ENCODE measurements at places on chromosomes 2 and 18.

- peak; percentile 36 for DNase-seq
Measured at GRCh38 chr2:46939626-46940359, 24.2 kb upstream of the MCFD2 start.

DNA sequence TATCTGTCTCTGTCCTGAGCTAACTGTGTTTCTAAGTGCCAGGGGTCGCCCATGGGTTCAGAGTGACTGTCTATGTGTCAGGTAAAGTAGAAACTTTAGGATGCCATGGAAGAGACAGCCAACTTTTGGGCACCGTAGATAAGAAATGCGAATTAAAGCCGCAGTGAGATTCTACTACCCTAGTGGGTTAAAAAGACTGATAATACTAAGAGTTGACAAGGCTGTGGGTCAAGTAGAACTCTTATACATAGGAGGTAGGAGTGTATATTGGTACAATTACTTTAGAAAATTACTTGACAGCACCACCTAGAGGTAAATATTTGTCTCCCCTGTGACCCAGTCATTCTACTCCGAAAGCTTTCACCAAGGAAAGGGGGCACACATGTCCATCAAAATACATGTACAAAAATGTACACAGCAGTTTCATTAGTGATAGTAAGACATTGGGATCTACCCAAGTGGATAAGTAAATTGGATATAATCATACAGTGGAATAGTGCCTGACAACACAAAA lies 371.3 kb downstream of the SLC4A3 start:
- DNase-seq = no peak

GRCh38 chr2:173571021-173571821 lies 216.5 kb downstream of the CDCA7 start:
- DNase-seq = peak; percentile 77

GRCh38 chr2:37634914-37635503 lies 36.4 kb downstream of the CDC42EP3 start:
- DNase-seq = no peak

GRCh38 chr2:23681356-23682140 lies 245.4 kb downstream of the ATAD2B start:
- DNase-seq = no peak

- DNase-seq = no peak
Measured at GRCh38 chr2:37688771-37689468, 17.5 kb upstream of the CDC42EP3 start.

DNA sequence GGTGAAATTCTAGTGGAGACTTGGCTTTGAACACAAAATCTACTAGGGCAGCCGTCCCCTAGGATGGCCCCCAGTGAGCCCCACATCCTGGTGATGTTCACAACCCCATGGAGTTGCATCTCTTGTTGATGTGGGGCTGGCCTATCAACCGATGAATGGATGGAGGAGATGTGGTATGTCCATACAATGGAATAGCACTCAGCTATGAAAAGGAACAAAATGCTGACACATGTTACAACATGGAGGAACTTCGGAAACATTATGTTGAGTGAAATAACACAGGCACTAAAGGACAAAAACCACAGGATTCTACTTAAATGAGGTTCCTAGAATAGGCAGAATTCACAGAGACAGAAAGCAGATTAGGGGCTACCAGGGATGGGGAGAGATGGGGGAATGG lies 80.1 kb upstream of the ASAP2 start:
- no peak for DNase-seq

GRCh38 chr2:81901017-81901416 lies 1596.5 kb upstream of the LRRTM1 start:
- DNase-seq = no peak

- DNase-seq = no peak
Measured at GRCh38 chr2:105747991-105748390, 3.3 kb downstream of the NCK2 start.

- DNase-seq = no peak
Measured at GRCh38 chr18:75183973-75184493, 24.9 kb downstream of the PTGR3 start.

DNA sequence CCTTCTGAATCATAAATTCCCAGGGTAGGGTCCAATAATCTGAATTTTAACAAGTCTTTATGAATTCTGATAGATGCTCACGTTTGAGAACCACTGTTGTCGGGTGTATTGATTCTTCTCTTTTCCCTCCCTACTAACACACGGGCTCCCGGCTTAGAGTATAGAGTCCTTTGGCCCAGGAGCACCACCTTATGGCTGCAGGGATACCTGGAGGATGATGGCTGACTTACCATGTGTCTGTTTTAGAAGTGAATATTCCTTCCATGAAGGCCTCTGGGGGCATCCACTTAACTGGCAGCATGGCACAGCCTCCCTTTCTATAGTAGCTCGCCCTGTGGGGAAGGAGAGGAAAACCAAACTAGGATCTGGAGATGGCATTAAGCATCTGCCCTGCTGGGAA lies 91.7 kb downstream of the CLIP4 start:
- no peak for DNase-seq

GRCh38 chr2:222418739-222419138 lies 5.6 kb upstream of the SGPP2 start:
- DNase-seq = no peak

GRCh38 chr2:99256677-99257076 lies 1.2 kb upstream of the LYG2 start:
- DNase-seq = no peak

GRCh38 chr2:11896386-11896785 lies 150.0 kb downstream of the LPIN1 start:
- DNase-seq = no peak

DNA sequence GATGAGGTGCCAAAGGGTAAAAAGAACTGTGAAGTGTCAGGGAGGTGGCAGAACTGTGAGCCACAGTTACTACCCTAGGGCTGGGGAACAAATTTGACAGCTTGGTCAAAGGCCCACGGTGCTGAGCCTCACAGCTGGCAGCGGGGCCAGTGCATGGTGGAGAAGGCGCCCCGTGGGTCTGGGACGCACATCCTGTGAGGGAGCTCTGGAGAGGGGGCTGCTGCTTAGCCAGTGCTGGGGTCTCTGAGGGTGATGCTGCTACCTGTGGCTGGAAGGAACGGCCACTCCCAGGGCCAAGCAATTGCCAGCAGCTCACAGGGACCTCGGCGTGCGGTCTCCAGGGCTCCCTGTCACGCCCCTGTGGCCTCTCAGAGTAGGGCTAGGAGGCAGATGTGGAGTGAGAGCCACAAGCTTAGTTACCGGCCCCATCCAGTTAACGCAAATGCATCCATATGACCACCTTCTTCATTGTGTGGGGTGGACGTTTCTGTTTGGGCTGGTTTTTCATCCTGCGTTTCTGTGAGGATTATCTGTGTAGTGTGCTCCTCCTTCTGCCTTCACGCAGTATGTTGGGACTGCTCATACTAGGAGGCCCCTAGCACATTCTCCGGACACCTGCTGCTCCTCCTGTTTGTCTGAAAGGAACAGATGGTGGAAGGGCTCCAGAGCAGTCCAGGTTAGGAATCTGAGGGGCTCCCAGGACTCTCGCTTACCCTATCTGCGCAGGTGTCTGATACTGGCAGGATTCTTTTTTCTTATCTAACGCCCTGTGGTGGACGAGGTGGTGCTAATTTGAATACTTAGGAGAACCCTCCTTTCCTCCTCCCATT lies 26.0 kb downstream of the STK25 start:
- no peak for DNase-seq

All from kidney (tissue), 22 donors.